ENCODE measurements at places on chromosomes 4 and X.

DNA sequence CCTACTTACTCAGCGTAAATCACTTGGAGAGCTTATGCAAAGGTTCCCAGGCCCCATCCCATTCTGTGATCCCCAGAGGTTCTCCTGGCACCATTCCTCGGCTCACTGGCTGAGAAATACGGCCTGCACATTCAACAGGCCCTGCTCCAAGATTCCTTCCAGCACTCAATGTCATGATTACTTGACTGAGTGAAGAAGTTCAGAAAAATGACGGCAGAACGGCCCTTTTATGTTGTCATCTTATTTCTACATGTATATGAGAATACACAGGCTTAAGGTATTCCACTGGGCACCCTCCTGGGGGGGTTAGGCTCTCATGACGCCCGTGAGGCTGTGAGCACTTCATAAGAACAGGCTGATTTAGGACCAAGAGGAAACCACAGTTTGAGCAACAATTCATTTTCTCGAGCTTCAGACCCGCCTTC is 190.6 kb downstream of the NSUN7 start:
- DNase-seq = no peak

- no peak for DNase-seq
Observed at GRCh38 chrX:153908219-153908860, 3.9 kb downstream of the AVPR2 start.

GRCh38 chrX:15567886-15568616 is 32.7 kb downstream of the ACE2 start:
- no peak for DNase-seq

DNA sequence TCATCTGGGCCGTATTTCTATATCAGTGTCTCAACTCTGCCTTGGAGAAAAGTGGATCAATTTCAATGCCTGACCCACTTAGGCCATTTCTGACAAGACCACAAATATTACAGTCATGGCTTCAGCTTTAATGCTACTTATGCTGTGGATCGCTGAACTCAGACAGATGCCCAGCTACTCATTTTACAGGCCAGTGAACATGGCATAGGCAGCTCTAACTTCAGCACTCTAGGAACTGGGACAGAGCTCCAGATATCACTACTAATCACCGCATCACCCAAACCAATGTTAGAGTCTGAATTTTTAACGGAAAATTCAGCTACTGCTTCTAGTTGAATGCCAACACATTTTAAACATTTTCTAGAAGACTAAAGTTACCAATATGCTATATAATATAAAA is 809.6 kb upstream of the FRG1 start:
- DNase-seq = no peak

All from AG09319 (cell line).